ENCODE measurements at places on chromosomes 1 and 21. TPM values are rescaled to one million over a fixed set of nuclear protein-coding genes. Genes with fewer than 3 reads are reported as not detected.

- no peak for DNase-seq
Observed at GRCh38 chr1:8419172-8419571, 101.3 kb downstream of the SLC45A1 start.

Gene PEX19
- 48.8 TPM for total RNA-seq

DNA sequence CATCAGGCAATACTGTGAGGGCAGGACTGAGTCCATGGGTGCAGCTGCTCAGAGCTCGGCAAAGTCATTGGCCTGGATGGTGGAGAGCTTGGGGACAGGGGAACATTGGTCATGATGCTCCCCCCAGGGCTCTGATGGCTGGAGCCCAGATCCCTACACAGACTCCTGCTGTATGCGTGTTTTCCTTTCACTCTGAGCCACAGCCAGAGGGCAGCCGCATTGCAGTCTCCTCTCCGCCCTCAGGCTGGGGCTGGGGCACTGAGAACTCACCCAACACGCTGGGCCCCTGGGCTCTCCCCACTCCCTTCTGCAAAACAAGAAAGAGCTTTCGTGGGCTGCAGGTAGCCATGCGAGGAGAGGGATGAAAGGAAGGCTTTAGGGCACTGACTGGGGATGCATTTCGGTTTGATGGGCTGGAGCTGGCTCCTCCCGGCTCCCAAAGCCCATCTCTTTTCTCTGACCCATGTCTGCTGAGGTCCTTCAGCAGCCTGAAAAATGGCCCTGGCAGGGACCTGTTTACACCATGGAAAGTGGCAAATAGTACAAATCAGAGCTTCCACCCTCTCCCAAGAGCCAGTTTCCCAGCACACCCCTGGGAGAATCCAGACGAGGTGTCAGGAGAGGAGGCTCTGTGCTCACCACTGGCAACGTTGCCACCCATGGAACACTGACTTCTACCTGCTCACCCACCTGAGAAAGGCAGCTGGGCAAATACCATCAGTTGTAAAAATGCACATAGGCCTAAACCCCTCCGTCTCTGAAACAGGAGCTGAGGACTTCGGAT lies 43.8 kb downstream of the CAPN2 start:
- no peak for DNase-seq

GRCh38 chr1:77039739-77040138 lies 172.5 kb downstream of the ST6GALNAC5 start:
- no peak for DNase-seq

- DNase-seq: no peak
Observed at GRCh38 chr1:44249543-44249942, 36.3 kb downstream of the DMAP1 start.
